Ovary (tissue), 10 donors: ENCODE measurements at places on chromosomes 6 and 20. TPM values are rescaled to one million over a fixed set of nuclear protein-coding genes. Genes with fewer than 3 reads are reported as not detected.

The MEP1A gene
- total RNA-seq: not detected

The KCNK16 gene
- total RNA-seq: not detected

The TGM6 gene
- not detected for total RNA-seq

The TGM2 gene
- 33.8 TPM for total RNA-seq

The HLA-DPB1 gene
- 44.6 TPM for total RNA-seq

The DEFB110 gene
- not detected for total RNA-seq

The PTP4A1 gene
- 29.2 TPM for total RNA-seq

The SLC2A10 gene
- 16.7 TPM for total RNA-seq

The PLAGL1 gene
- 19.0 TPM for total RNA-seq

The MLIP gene
- total RNA-seq: not detected

The RAD21L1 gene
- not detected for total RNA-seq

The PFDN6 gene
- total RNA-seq: 9.8 TPM

The KIAA1755 gene
- total RNA-seq: 5.2 TPM

The THBD gene
- total RNA-seq: 16.9 TPM

The COL9A3 gene
- total RNA-seq: 1.4 TPM

The IPCEF1 gene
- total RNA-seq: 2.1 TPM

The PRRC2A gene
- 48.5 TPM for total RNA-seq

The FOXP4 gene
- 37.4 TPM for total RNA-seq

The CAGE1 gene
- not detected for total RNA-seq

The TPX2 gene
- 0.10 TPM for total RNA-seq

The YWHAB gene
- total RNA-seq: 126 TPM

The TMEM217 gene
- 1.5 TPM for total RNA-seq

The SYS1 gene
- total RNA-seq: 69.7 TPM

The DNAH8 gene
- under 0.01 TPM for total RNA-seq

The TRAM2 gene
- total RNA-seq: 10.1 TPM

The PEDS1 gene
- total RNA-seq: 12.4 TPM

The ADGRF1 gene
- total RNA-seq: 1.2 TPM

The VSX1 gene
- total RNA-seq: 0.96 TPM

The PTK7 gene
- 84.8 TPM for total RNA-seq

The GPR6 gene
- total RNA-seq: not detected

The ZC3H12D gene
- total RNA-seq: 1.3 TPM

The RALGAPA2 gene
- total RNA-seq: 16.4 TPM

The SRMS gene
- not detected for total RNA-seq

The CD109 gene
- total RNA-seq: 1.6 TPM

The GNL1 gene
- 104 TPM for total RNA-seq

The SLCO4A1 gene
- total RNA-seq: 10.9 TPM

The LGSN gene
- not detected for total RNA-seq

The SNAP91 gene
- 2.8 TPM for total RNA-seq

The DEFB114 gene
- total RNA-seq: not detected

The PSORS1C2 gene
- not detected for total RNA-seq

The SRSF12 gene
- 1.8 TPM for total RNA-seq

The C6orf58 gene
- total RNA-seq: not detected

The CST5 gene
- not detected for total RNA-seq

The OVOL2 gene
- total RNA-seq: 11.4 TPM

The RPP40 gene
- 2.2 TPM for total RNA-seq

The IL17F gene
- not detected for total RNA-seq

The TRIM40 gene
- total RNA-seq: not detected

The PLG gene
- total RNA-seq: not detected

The PI16 gene
- total RNA-seq: 0.12 TPM

The LY6G5C gene
- not detected for total RNA-seq

The CCN6 gene
- total RNA-seq: 1.3 TPM

The MUC22 gene
- total RNA-seq: not detected

The GPR63 gene
- total RNA-seq: 1.7 TPM

The C20orf202 gene
- total RNA-seq: 0.18 TPM

The EHMT2 gene
- total RNA-seq: 69.7 TPM

The LTB gene
- not detected for total RNA-seq

The ACTL10 gene
- 2.1 TPM for total RNA-seq

The SIRPG gene
- total RNA-seq: not detected
